ENCODE measurements at places on chromosomes 3 and 15.

DNA sequence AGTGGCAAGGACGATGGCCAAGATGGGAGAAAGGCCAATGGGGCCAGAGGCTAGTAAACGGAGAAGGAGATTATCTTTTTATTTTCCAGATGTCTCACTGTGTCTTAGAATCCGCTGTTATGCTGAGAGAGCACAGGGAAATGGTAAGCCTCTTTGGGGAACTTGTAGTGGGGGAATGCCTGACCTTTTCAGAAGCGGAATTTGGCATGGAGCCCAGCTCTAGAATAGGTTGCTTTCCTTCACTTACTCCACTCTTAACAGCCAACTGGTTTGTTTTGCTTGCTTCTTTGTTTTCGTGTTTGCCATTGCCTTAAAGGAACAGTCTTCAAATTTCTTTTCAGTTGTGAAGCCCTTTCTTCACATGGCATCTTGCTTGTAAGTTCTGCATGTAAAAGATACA, 316.2 kb upstream of the THRB start:
- DNase-seq = no peak

GRCh38 chr15:72856549-72857040, 73.0 kb upstream of the ADPGK start:
- no peak for DNase-seq

DNA sequence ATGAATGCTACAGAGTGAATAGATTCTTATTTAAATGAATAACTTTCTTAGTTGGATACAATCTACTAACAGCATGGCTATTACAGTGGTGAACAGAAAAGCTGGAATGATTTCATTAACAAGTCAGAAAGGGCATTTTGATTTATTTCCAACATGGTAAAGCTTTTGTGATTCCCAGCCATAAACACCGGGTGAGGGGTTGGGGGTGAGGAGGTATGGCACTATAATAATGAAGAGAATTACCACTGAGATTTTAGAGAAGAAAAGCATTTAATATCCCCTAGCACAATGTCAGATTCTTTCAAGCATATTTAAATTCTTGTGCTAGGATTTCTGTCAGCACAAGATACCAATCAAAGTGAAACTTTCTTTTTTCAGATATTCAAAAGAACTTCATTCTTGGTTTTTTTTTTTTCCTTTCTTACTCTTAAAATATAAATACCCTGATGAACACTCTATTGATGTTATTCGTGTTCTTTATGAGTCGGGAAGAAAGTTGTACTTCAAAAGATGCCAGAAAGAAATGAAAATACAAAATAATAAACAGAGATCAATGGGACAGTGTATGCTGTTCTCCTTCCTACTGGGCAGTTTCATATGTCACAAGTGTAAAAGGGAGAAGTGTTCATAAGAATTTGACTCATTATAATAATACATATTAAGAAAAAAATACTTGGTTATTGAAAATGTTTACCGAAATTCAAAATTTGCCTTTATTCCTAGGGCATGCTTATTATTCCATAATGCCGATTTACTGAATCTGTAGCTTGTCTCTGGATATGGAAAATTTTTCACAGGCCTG, 522.8 kb downstream of the CADM2 start:
- no peak for DNase-seq

DNA sequence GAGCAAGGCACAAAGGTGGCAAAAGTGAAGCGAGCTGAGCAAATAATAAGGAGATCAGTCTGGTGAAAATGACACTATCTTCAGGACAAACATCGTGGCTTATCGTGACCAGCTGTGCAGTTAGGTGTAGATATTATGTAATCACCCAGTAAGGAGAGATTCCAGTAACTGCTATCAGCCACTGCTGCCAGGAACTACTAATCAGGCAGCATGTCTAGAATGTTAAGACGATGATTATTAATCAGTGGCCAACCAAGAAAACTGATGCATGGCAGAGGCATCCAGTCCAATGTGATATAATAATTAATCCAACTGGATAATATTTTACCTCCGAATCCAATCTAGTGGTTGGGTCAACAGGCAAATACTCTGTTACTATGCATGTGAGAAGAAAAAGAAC, 252.7 kb upstream of the ZPLD1 start:
- no peak for DNase-seq

DNA sequence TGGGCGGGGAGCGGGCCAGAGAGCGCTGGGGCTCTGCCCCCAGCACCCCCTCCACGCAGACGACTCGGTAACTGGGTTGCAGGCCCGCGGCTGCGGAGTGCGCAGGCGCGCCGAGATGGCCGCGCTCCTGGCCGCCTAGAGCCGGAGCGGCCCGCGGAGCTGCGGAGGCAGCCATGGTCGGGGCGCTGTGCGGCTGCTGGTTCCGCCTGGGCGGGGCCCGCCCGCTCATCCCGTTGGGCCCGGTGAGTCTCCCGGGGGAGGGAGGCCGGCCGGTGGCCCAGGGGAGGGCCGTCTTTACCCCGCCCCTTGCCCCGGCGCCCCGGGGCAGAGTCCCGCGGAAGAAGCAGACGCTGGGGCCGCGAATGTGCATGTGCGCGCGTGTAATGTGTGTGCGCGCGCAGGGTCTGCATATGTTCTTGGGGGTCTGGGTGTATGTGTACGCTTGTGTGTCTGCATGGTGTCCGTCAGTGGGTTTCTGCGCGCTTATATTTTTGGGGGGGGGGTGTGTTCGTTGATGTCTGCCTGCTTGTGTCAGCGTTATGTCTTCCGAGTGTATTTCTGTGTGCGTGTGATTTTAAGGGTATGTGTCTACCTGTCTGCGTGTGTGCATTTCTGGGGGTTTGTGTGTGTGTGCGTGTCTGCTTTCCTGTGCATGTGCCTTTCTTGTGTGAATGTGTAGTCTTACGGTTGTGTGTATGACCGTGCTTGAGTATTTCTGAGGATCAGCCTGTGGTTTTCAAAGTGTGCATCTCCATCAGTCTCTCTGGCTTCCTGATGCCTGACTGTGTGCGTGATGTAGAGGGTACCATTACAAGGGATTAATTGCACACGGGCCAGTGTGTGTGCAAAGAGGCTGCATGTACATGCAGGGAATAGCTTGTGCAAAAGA, at the start of gene ABHD14A:
Gene ABHD14A, plus strand, starts transcription at position 102 of the 889 bp plus-strand sequence. Its CDS starts 72 bp downstream, at position 174.
- peak; percentile 84 for DNase-seq

DNA sequence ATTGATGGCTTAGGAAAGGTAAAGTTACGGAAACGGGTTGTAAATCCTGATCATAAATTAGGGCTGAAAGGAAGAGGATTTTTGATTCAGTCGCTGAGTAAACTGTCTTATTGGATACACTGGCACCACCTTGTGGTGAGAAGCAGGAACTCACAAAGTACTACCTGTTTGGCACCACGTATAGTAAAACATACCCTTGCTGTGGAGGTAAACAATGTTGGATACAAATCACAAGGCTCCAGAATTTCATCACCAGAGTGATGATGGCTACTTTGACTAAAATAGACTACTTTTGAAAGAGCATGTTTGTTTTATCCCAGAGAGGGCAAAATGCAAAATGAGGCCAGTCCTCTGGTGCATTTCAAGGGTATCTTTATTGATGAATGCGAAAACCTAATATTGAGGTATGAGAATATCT, 216.9 kb downstream of the IGSF11 start:
- no peak for DNase-seq

DNA sequence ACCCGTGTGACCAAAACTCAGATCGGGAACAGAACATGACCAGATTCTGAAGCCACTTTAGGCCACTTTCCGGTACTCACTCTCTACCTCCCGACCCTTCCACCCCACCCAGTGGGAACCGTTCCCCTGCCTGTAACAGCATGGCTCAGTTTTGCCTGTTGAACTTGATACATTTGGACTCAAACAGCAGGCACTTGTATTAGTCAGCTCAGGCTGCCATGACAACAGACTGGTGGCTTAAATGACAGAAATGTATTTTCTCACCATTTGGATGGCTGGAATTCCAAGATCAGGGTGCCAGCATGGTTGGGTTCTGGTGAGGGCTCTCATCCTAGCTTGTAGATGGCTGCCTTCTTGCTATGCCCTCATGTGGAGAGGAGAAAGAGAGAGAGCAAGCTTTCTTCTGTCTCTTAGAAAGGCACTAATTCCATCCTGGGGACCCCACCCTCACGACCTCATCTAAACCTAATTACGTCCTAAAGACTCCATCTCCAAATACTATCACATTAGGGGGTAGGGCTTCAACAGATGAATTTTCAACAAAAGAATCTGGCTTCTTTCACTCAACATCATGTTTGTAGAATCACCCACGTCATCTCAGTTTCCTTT, 9.3 kb upstream of the SSUH2 start:
- no peak for DNase-seq

- DNase-seq = no peak
Observed at GRCh38 chr3:24047513-24047912, 102.4 kb downstream of the NR1D2 start.

- DNase-seq = no peak
Observed at GRCh38 chr15:68353421-68354135, 76.0 kb downstream of the FEM1B start.

DNA sequence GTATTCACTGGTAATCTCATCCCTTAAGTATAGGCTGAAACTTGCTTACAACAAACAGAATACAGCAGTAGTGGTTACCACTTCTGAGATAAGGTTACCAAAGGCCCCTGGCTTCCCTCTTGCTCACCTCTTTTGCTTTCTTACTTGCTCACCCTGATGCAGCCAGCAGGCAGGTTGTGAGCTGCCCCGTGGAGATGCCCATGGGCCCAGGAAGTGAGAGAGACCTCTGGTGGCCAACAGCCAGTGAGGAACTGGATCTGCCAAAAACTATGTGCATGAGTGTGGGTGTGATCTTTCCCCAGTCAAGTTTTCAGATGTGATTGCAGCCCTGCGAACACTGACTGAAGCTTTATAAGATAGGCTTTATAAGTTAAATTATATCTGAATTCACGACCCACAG, 48.7 kb downstream of the NMNAT3 start:
- no peak for DNase-seq

DNA sequence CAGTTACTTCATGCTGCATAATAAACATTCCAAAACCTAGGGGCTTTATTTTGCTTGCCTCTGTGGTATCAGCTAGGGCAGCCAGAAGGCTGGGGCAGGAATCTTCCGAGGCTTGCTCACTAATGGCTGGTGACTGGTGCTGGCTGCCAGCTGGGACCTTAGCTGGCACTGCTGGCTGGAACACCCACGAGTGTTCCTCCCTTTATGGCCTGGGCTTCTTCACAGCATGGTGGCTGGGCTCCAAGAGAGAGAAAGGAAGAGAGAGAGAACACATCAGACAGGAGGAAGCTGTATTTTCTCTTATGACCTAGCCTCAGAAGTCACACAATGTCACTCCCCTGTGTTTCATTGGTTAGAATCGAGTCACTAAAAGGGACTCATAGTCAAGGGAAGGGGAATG, 23.9 kb upstream of the CDCP1 start:
- no peak for DNase-seq

DNA sequence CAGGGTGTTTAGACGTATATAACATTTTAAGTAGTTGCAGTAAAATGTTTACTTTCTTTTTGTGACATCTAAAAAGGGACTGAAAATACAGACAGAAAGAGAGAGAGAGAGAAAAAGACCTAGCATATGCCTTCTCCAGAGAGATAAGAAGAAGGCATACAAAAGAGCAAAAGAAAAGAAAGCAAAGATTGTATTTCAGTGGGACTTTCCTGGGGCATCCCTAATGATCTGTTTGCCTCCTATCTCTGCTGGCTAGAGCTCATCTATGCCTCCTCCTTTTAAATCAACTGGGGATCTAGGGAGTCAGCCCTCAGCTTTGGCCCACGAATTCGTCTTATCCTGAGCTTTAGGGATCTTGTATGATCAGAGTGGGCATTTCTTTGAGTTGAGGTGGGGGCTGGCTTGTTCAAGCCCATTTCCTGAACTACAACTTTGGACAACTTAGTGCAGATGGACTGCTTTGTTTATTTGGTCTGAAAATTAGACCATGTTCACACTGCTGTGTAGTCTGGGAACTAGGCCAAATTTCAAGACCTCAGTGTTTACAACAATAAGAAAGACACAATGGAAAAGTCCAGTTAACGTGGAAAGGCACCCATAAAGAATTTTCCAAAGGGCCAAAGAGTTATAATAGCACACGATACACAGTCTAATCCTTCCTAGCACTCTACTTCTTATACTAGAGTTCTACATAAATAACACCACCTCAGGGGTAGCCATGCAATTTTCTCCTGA, 61.0 kb downstream of the ATP8B4 start:
- no peak for DNase-seq

DNA sequence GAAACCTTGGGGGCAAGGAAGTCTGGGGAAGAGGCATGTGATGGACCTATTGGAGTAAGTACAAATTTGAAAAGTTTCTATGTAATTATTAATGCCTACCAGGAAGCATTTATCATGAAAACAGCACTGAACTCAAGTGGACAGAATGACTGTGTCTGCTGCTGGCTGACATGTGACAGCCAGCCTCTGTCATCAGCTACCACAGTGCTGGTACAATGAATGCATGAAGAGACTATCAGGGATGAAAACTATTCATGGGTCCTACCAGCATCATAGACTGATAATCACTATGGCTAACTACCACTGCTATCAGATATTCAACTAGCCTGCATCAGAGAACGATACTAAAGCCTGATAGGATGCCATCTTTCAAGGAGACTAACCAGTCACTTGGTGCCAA, 193.5 kb downstream of the RAP2B start:
- no peak for DNase-seq

- DNase-seq = no peak
Observed at GRCh38 chr15:75104804-75105557, 81.6 kb downstream of the PPCDC start.

- no peak for DNase-seq
Observed at GRCh38 chr15:96801576-96802150, 471.2 kb downstream of the NR2F2 start.

DNA sequence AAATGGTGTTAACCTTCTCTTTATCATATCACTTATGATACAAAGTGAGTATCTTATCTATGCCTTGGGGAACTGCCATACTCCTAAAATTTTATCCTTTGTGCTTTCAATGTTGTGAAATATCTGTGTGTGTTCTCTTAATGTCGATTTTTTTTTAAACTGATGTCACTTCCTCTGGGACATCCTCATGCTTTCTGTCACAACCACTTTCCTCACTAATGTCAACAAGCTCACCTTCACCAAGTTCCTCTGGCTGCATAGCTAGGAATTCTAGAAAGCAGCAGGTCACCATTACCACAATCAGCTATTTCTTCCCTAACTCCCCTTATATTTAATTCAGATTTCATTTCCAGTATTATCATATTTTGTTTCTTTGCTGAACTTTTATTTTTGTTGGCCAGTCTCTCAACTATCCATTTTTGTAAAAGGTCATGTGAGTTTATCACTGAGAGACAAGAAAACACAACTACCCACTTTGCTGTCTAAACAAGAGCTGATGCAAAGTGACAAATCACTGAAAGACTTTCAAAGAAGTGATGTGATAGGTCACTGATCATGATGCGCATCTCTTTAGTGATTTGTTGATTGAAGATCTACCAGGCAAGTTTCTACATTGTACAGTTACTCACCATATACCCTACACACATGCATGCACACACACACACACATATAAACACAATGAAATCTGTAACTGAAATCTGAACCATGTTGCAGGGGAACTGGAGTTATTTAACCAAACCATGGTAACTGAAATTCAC, 369.0 kb downstream of the ULK4 start:
- DNase-seq = no peak

- no peak for DNase-seq
Observed at GRCh38 chr3:142618917-142619461, 22.8 kb downstream of the PLS1 start.

All from ascending aorta (tissue), 2 donors.